Adipocyte (in vitro differentiated cells): ENCODE measurements at places on chromosomes 7 and 10.

GRCh38 chr7:130529417-130529816 lies 37.5 kb downstream of the MEST start:
- peak; percentile 2 for DNase-seq

GRCh38 chr7:155603205-155603857 lies 41.1 kb upstream of the RBM33 start:
- DNase-seq, result no peak

- no peak for DNase-seq
Measured at GRCh38 chr10:79022565-79023230, 46.1 kb upstream of the ZMIZ1 start.

DNA sequence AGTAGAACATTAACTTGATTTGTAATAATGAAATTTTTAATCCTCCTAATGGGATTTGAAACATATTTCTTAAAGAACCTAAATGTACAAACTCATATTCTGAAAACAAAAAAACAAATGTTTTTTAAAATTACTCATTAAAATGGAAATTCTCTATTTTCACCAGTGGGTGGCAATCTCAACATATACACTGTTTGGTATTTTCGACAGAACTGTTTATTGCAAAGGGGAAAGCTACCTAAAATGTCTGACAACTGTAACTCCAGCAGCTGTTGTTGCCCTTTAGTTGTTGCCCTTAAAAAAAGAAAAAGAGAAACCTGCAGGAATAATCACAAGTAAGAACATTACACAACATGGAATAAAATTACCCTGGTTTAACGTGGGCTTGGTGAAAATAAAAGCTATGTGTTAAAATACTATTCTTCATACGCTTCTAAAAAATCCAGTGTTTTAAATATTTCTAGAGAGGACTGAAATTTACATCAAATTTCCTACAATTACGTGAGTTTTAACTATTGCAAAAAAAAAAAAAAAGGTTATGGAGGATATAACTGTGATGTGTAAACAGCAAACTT lies 54.5 kb downstream of the COL1A2 start:
- peak; percentile 80 for DNase-seq

DNA sequence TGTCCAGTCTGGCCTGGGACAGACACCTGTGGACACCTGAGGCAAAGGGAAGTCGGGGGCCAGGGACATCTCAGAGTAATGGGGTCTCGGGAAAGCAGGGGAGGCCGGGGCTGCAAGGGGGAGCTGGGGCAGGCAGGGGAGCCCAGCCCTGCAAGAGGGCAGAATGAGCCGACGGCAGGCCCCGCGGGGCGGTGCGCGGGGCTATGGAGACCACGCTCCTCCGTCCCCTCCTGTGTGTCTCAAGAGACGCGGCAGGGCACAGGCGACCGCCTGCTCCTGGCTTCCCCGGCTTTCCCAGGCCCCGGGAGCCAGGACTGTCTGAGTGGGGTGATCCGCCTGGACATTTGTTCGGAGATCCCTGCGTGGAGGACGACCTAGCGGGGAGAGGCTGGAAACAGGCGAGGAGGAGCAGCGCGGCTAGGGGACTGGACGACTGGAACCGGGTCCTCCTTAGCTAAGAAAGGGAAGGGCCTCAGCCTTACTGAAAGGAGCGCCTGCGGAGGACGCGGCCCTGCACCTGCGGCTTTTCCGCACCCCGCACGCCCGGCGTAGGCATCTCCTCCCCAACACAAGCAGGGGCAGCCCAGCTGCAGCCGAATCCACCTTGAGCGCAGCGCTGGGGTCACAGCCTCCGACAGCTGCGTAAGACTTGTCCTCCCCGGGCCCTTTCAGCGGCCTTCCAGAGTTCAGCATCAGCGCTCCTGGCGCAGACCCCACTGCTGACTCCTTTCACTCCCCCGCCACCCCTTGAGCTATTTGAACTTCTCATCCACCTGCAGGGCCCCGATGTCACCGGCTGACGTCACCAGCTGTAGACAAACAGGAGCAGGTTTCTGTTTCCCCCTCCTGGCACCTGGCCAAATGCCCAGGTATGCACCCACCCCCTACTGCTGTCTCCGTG lies 176.4 kb downstream of the ZNF248 start:
- no peak for DNase-seq

- DNase-seq, result no peak
Measured at GRCh38 chr7:113562801-113563200, 356.0 kb downstream of the PPP1R3A start.

DNA sequence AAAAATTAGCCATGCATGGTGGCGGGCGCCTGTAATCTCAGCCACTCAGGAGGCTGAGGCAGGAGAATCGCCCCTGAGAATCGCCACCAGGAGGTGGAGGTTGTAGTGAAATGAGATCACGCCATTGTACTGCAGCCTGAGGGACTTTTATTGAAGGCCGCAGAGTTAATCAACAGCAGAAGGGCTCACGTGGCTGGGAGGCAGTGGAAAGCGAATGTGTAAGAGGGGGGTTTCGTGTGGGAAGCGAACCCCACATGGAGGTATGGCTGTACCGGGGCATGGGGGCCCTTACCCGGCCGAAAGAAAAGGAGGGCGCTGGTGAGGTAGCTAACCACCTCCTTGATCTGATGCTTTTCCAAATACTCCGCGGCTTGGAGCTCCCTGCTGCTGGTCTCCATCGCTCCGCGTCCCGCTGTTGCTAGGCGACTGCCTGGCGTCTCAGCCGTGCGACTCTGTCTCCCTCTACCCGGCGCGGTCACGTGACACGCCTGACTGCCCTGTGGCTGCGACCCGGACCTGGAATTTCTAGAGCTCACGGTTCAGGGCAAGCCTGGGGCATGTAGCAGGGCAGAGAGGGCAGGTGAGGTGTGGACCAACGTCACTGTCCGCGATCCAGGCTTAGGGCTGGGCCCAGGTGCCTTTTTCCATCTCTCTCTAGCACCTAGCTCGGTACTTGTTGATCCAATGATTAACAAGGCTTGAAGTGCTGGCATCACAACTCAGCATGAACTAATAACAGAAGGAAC lies at the start of gene EFCAB10:
EFCAB10 (minus strand) TSS at position 428 of the 746 bp plus-strand sequence; CDS start at position 398, 30 bp downstream.
- peak; percentile 39 for DNase-seq

DNA sequence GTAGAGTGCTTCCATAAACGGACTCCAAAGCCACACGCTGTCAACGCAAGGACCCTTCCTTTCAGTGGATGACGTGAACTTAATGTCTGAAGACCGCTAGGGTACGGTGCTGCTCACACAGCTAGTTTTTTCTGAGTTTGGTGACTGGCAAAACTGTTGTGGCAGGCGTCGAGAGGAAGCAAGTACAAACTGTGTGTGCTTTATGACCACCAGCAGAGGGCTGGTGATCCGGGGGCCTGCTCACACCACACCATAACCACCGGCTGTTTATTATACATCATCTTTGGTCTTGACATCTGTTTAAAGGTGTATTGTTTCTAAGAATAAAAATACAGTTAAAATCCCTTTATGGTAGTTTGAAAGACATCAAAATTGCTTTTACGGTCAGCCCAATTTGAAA lies 37.1 kb upstream of the ATP6V0A4 start:
- no peak for DNase-seq

DNA sequence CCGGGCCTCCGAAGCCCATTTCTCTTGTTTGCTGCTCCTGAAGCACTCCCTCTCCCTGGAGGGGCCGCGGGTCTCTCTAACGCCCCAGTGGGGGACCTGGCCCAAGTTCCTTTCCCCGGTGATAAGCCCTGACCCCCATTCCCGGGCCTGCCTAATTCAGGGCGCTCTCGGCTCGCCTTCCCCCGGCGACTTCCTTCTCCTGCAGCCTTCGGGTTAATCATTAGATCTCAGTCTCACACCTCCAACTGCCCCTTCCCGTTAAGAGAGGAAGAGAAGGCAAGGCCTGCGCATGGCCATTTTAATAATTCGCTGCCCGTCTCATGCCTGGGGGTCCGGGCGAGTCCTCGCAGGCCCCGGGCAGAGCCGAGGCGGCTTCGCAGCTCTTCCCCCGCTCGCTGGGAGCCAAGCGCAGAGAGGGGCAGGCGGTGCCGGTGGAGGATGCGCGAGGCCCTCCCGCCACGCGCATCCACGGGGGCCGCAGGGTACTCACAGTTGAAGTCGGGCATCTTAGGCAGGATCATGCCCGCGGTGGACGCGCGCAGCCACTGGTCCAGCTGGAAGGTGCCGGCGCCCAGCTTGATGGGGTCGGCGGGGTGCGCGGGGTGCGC lies 1.2 kb downstream of the MNX1 start:
- no peak for DNase-seq

- DNase-seq, result no peak
Measured at GRCh38 chr7:39394105-39394680, 172.0 kb upstream of the YAE1 start.

DNA sequence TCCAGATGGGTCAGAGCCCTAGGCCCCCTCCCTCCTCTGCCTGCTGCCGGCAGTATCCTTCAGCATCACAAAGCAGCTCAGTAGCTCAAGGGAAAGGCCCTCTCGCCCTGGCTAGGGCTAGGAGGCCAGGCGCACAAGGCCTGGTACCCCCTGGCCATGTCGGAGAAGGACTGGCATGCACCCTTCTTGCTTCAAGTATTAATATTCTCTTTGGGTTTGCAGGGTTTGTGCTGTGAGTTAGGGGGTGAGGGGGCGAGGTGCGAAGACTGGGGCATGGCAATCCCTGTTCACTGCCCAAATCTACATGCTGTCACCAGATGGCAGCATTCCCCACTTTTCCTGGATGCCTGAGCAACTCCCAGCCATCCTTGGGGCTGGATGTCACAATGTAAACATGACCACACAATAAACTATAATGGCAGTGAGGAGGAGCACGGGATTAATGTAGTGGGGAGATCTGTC lies 105.2 kb downstream of the NEURL1 start:
- DNase-seq, result peak; percentile 86

DNA sequence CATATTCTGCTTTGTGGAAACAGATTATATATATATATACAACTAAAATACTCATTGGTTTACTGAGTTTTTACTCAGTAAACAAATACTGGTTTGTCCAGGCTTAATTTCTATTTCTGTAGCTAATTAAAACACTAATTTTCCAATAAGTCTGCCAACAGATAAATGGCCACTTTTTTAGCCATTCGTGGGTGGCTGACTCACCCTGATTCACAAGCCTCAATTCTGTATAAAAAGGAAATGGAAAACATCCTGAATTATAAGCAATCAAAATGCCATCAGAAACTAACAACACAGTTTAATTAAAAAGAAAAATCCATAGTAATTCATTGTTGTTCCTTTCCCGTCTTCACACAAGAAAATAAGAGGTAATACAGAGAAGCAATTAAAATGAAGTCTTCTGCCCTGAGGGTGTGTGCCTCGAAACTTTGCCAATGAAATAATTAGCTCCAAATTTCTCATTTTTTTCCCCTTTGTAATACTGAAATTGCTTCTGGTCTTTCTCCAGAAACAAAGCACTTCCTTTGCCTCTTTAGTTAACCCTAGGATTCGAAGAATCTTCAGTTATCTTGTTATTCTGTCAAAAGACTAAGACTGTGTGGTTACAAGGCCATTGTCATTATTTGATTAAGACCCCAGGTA lies 118.7 kb upstream of the PTN start:
- peak; percentile 47 for DNase-seq
